ENCODE measurements at places on chromosomes 4 and X. TPM values are rescaled to one million over a fixed set of nuclear protein-coding genes. Genes with fewer than 3 reads are reported as not detected.

The ARR3 gene
- 9.8 TPM for total RNA-seq

The ZNF711 gene
- 71.6 TPM for total RNA-seq

The PTCHD1 gene
- 1.7 TPM for total RNA-seq

The PTPN13 gene
- total RNA-seq: 248 TPM

The SASH3 gene
- 1.4 TPM for total RNA-seq

The CXCL5 gene
- 0.44 TPM for total RNA-seq

The CBLL2 gene
- not detected for total RNA-seq

The ZNF330 gene
- 39.9 TPM for total RNA-seq

The TRPC5OS gene
- 0.22 TPM for total RNA-seq

The GASK1B gene
- total RNA-seq: 46.1 TPM

The GUCY1A1 gene
- 76.6 TPM for total RNA-seq

The BTC gene
- 8.0 TPM for total RNA-seq

The FABP2 gene
- total RNA-seq: not detected

The ETDB gene
- total RNA-seq: not detected

The SLBP gene
- 35.4 TPM for total RNA-seq

The NLRP2B gene
- not detected for total RNA-seq

The TLR8 gene
- total RNA-seq: 0.49 TPM

The ATP1B4 gene
- total RNA-seq: 19.1 TPM

The NXF3 gene
- total RNA-seq: not detected

The GAGE12J gene
- not detected for total RNA-seq

The SATL1 gene
- 0.82 TPM for total RNA-seq

The RBMXL3 gene
- total RNA-seq: not detected

The KDR gene
- total RNA-seq: 211 TPM

The ADGRG4 gene
- total RNA-seq: not detected

The ZNF518B gene
- 79.4 TPM for total RNA-seq

The IL9R gene
- not detected for total RNA-seq

The EPGN gene
- 1.3 TPM for total RNA-seq

The SOWAHB gene
- total RNA-seq: 1.3 TPM

The DNAAF6 gene
- not detected for total RNA-seq

The ERCC6L gene
- 2.7 TPM for total RNA-seq

The UGT2B17 gene
- total RNA-seq: not detected

The LRIT3 gene
- total RNA-seq: 5.2 TPM

The TEX13C gene
- total RNA-seq: not detected

The MAGIX gene
- 6.5 TPM for total RNA-seq

The SMR3B gene
- total RNA-seq: not detected

The USP17L24 gene
- not detected for total RNA-seq

The SLC4A4 gene
- total RNA-seq: 34.6 TPM

The DRD5 gene
- 1.4 TPM for total RNA-seq

The ADH1A gene
- total RNA-seq: not detected

The RBPJ gene
- total RNA-seq: 197 TPM

The SYAP1 gene
- 24.7 TPM for total RNA-seq
